WERI-Rb-1 (cell line): ENCODE measurements at places on chromosomes 2 and 18.
A peak's percentile ranks its signal among the peaks of the same experiment; 100 is the strongest.

DNA sequence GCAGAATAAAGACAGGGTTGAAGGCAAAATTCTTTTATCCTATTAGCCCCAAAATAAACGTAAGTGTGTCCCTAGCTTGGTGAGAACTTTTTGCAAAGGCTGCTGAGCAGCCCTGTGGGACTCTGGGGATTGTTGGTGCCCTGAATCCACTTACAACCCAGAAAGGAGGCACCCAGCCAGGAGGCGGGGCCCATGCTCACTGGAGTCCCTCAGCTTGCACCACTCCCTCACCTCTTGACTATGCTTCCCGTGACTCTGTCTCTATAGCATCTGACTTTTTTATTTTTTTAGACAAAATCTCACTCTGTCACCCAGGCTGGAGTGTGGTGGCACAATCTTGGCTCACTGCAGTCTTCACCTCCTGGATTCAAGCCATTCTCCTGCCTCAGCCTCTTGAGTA, 15.8 kb upstream of the COL6A3 start:
- no peak for DNase-seq

GRCh38 chr18:11654736-11655605, 34.1 kb upstream of the GNAL start:
- DNase-seq = peak; percentile 66

DNA sequence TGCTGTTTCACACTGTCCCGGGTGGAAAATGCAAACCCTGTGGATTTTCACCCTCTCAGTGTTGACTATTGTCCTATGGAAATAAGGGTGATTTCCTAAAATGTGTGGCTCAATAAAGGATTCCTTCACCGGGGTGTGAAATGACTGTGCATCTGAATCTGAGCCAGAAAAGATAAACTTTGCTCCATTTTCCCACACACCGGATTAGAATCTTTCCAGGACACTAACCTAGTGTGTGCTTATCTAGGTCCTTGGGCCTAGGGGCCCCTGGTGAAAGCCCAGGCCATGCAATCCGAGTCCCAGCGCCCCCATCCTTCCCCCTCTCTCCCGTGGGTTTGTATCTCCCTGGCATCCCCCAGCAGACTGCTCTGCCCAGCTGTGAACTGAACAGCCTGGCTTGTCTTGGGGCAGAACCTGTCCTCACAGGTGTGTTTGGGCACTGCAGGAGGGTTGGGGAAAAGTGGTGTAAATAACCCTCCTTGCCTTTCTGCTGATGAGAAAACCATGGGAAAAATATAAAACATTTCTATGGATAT, 17.3 kb downstream of the KLHL29 start:
- no peak for DNase-seq

DNA sequence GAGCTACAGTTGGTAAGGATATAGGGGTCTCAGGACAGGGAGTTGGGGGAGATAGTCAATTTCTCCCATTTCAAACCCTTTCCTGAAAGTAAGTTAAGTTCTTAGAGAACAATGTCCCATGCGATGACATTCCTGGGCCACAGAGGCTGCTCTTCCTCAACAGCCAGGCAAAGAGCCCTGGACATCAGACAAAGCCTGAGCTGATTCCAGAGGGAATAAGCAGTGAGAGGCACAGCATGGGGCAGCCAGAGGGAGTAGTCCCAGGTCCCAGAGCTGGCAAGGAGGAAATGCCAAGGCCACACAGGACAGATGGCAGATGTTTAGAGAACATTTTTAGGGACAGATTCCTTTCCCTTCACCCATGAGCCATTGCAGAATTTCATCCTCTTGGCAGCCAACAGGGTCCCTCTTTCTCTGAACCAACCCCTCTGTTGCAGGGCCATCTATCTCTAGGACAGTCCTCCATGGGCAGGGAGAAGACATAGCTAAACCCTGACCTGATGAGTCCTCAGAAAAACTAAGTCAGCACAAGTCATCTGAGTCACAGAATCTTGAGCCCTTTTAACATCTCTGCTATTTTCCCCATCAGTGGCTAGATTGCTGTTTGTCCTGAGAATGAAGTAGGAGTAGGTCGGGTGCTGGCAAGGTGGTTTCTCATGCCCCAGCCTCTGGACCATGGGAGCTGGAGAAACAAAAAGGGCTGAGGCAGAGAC, 81.6 kb upstream of the STPG4 start:
- DNase-seq = no peak
